ENCODE measurements at places on chromosomes 1 and 21.

DNA sequence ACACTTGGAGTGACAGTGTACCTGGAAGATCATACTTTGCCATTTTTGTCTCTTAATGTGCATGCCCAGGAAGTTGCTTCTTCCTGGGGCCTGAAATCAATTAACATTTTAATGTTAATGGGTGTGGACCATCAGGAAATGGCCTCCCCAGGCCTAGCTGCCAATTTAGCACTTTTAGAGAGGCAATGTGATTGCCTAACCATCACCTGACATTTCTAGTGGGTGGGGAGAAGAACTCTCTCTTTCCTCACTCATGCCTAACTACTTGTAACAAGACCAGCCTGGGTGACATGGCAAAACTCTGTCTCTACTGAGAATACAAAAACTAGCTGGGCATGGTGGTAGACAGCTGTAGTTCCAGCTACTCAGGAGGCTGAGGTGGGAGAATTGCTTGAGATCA is 549.0 kb upstream of the RGS18 start:
- DNase-seq = no peak

- DNase-seq = no peak
These were observed 19.1 kb upstream of the AVPR1B start for GRCh38 chr1:206136241-206136640.

- no peak for DNase-seq
These were observed 52.0 kb downstream of the SLX9 start for GRCh38 chr21:44991538-44992483.

DNA sequence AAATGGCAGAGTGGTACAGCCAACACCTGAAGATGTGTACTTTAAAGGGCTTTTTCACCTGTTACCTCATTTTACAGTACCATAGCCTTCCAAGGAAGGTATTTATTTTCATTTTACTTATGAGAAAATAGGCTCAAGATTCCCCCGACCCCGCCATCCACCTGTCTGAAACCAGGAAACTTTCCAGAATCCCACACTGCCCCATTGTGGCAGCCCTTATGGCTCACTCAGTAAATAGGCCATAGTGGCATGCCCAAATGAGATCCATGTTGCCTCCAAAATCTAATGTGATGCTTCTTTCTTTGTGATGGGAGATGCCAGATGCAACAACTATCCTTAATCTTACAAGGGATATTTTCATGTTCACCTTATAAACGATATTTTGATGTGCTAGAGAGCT is 97.8 kb downstream of the EBNA1BP2 start:
- no peak for DNase-seq

DNA sequence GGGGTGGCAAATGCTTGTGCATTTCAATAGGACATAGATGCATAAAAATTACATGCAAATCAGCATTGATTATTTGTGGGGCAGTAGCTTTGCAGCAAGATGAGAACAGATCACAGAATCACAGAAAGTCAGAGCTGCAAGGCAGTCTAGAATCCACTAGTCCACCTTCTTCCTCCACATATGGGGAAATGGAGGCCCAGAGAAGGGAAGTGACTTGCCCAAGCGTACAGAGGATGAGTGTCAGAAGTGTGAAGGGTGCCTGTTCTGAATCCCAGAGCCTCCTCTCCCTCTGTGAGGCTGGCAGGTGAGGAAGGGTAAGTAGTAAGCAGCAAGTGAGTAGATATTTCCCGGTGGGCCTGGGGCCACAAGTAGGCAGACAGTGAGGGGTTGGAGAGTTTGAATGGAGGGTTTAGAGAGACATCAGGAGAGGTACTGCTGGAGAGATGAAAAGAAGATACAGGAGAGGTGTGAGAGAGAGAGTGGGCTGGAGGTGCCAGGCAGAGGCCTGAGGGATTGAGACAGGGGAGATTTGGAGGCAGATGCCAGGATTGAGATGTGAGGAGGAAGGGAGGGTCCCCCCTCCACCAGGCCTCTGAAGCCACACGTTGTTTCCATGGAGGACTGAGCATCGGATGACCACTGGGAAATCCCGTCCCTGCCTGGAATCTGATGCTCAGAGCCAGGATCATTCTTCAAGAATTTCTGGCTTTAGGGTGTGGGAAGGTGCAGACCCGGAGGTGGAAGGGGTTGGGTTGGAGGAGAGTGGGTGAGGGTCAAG is 4.8 kb upstream of the MYOG start:
- no peak for DNase-seq

- no peak for DNase-seq
These were observed 734 bp downstream of the MED18 start for GRCh38 chr1:28329395-28330153.

GRCh38 chr1:155522069-155522468 is 40.5 kb downstream of the ASH1L start:
- DNase-seq = no peak

GRCh38 chr1:161483361-161483760 is 21.9 kb upstream of the FCGR2A start:
- no peak for DNase-seq

GRCh38 chr1:53527368-53527767 is 68.2 kb downstream of the DMRTB1 start:
- no peak for DNase-seq

DNA sequence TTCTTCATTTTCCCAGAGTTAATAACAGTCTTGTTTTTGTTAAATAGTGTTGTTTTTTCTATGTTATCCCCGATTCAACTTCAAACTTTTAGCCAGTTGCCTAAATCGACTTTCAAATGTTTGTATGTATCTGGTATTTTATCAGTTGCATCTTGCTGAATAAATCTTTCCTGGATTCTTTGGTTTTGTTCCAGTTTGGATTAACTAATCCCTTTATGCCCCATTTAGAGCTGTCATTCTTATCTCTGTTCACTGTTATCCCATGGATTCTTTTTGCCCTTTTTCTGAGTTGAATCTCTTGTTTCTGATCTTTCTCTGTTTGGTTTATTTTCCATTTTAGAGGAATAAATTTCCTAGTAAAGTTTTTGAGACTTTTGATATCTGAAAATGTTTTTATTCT is 31.1 kb upstream of the PTCH2 start:
- DNase-seq = no peak

- no peak for DNase-seq
These were observed 31.3 kb upstream of the JUN start for GRCh38 chr1:58815069-58815685.

- peak; percentile 74 for DNase-seq
These were observed at the start of gene DCDC2B for GRCh38 chr1:32208891-32209328. TSS of gene DCDC2B (plus strand) at chr1:32209089. CDS start at chr1:32209094, 5 bp downstream.

GRCh38 chr1:158087320-158087927 is 93.3 kb upstream of the CD1D start:
- no peak for DNase-seq
